ENCODE measurements at places on chromosomes 11 and 22. TPM values are rescaled to one million over a fixed set of nuclear protein-coding genes. Genes with fewer than 3 reads are reported as not detected.

PLEKHA7 gene
- 11.6 TPM for total RNA-seq

HPX gene
- total RNA-seq, result 1.0 TPM

- no peak for DNase-seq
Measured at GRCh38 chr11:78982473-78982872, 407.8 kb upstream of the NARS2 start.

GRCh38 chr22:35733791-35734516 is 16.3 kb downstream of the APOL5 start:
- no peak for DNase-seq

DNA sequence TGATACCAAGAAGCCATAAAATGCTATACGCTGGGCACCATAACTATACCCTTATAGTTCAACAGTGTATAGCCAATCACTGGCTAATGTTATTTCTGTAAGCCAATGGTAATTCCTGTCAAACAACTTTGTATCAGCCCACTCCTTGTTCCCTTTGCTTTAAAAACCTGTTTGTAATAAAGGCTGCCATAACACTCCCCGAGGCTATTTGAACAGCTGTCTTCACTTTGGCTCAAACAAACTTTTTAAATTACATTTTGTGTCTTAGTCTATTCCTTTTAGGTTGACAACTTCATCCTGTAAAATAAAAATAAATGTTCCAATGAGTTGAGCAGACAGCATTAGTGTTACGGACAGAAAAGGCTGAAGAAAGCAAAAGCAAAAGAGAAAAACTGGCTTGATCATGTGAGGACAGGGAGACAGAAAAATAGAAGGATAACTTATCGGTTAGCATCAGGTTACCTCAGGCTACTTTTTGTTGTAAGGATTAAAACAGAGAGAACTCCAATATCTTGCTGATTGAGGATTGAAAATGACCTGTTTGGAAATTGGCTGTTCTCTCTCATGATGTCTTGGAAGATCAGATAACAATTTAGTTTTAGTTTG is 95.0 kb downstream of the AASDHPPT start:
- DNase-seq, result no peak

DNA sequence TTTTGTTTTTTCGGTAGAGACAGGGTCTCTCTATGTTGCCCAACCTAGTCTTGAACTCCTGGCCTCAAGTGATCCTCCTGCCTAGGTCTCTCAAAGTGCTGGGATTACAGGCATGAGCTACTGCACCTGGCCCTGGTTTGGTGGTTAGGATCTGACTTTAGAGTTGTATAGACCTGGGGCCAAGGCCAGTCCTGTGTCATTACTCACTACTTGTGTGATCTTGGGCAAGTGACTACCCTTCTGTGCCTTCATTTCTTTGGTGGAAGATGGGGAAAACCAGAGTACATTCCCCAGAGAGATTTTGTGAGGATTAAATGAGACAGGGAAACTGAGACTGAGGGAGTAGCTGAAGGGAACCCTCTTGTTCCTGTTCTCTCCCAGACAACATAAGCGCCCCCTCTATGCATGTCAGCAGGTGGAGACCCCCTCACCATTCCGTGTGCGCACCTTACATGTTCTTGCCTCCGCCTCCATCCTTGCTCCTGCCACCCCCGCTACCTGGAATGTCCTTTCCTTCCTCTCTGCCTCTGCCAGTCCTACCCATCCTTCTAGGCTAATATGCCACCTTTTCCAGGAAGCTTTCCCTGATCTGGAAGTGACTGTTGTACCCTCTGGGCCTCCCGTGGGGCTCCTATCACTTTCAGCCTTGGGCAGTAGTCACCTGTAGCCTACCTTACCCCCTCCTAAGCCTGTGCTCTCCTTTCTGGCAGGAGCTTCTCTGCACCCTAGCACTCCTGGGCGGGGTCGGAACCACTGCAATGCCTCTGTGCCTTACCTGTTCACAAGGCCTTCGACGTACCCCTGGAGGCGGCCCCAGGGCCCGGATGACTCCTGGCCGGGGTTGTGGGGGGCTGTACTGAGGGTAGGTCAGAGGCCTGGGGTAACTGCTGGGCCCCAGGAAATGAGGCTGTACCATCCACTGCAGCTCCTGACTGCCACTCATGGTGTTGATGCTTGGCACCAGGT is 3.9 kb downstream of the FOSL1 start:
- DNase-seq, result no peak

MAPK8IP1 gene
- total RNA-seq, result 12.7 TPM

DNA sequence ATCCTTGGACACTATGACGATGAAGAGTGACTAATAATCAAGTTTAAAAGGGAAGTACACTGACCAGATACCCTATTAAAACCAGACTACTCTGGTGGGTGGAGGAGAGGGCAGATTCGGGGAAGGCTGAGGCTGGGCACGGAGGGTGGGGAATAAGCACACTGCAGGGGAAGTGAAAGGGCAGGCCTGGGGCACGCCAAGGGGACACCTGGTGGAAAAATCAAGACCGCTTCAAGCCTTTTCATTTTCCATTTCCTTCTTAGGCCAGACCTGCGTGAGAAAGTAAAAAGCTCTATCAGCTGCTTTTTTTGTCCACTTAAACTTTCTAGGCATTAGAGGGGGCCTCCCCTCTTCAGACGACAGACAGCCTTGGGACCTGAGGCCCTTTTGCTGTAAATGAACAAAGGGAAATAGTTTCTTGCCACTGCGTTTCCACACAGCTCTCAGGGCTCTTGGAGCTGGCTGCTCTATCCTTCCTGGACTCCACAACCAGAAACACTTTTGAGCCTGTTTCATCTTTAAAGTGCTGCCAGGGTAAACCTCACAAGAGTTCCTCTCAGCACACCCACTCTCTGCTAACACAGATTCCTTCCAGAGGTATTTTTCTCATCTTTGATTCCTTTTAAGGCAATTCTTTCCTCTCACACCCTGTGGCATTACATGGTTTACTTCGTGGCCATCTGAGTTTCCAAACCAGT is 25.0 kb upstream of the SERPIND1 start:
- DNase-seq, result no peak

All from Panc1 (cell line).